HTR-8/SVneo (cell line): ENCODE measurements at places on chromosomes 16 and 17.

DNA sequence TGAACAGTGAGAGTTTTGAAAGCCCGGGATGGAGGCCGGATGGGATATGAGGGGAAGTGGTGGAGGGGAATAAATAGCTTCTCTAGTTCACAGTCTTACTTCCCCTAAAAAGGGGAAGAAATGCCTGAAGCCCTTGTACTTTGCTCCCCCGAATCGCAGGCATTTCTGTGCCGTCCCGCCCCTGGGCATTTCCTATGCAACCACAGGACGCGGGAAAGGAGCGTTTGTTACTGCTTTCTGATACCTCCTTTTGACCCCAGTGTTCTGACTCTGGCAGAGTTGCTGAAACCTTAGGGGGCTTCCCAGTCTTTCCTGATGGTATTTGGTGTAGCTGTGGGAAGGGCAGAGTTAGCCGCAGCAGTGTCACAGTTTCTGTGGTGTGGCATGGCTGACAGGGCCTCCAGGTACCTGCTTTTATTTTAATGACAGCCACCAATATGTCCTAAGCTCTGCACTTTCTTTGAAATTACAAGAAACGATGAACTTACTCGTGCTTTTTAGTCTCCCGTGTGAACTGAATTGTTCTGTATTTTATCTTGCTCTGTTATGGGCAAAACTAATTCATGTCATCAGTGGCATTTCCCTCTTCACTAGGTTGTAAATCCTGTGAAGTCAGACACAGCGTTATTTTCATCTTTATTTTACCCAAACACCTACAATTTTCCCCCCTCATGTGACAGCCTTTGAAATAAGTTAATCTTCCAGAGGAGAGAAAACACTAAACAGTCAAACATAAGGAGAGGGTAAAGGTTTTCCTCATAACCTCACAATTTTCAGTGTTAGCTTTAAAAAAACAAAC lies 27.1 kb downstream of the USP10 start:
- DNase-seq, result no peak

DNA sequence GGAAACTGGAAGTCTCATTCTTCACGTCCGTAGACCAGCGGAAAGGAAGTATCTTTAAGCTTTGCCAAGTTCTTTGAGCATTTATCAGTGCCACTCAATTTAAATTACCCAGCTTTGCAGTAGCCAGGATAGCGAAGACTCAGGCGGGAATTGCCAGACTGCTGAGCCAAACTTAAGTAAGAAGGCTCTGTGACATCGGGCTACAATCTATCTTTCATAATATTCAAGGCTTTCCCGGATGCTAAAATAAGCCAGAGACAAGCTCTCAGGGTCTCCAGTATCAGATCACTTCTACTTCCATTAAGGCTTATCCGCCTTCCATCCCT lies 436 bp upstream of the BRIP1 start:
- DNase-seq, result no peak

- no peak for DNase-seq
Observed at GRCh38 chr16:4689864-4690704, 3.3 kb upstream of the NUDT16L1 start.

- DNase-seq, result peak; percentile 94
Observed at GRCh38 chr17:48804936-48805411, 12.1 kb downstream of the TTLL6 start.

GRCh38 chr17:42337442-42337841 lies 49.1 kb downstream of the STAT5A start:
- no peak for DNase-seq

GRCh38 chr16:62625326-62625725 lies 589.1 kb upstream of the CDH8 start:
- DNase-seq, result no peak

GRCh38 chr16:65274566-65274965 lies 152.7 kb upstream of the CDH11 start:
- no peak for DNase-seq
